Stimulated activated CD8-positive, alpha-beta memory T cell treated with anti-CD3 and anti-CD28 coated beads, Interleukin-15, amount 100 ng/mL, for 24 hours (primary cell): ENCODE measurements at places on chromosomes 1 and 21.

DNA sequence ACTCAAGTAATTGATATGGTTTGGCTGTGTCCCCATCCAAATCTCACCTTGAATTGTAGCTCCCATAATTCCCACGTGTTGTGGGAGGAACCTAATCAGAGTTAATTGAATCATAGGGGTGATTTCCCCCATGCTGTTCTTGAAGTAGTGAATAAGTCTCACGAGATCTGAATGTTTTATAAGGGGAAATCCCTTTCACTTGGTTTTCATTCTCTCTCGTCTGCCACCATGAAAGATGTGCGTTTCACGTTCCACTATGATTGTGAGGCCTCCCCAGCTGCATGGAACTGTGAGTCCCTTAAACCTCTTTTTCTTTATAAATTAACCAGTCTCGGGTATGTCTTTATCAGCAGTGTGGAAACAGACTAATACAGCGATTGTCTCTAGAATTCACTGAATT, 135.4 kb downstream of the BACH1 start:
- DNase-seq = no peak

- no peak for DNase-seq
Measured at GRCh38 chr1:25806418-25806817, 6.4 kb downstream of the SELENON start.

GRCh38 chr1:216723274-216723780, at the start of gene ESRRG:
ESRRG (minus strand) TSS chr1:216723429; CDS start chr1:216723299, 130 bp downstream.
- DNase-seq = no peak

DNA sequence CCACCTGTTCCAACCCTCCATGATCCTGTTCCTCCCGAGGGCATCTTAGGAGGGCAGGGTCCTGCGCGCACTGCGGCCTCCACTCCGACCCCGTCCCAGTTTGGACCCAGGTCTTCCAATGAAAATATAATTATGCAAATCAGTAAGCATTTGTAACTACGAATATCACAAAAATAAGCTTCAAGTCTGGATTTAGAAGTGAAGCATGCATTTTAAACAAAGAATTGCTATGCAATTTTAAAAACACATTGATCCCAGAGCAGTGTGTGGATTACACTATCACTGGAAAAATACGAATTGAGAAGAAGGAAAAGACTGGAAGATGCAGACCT, 673 bp downstream of the PRMT2 start:
- no peak for DNase-seq

DNA sequence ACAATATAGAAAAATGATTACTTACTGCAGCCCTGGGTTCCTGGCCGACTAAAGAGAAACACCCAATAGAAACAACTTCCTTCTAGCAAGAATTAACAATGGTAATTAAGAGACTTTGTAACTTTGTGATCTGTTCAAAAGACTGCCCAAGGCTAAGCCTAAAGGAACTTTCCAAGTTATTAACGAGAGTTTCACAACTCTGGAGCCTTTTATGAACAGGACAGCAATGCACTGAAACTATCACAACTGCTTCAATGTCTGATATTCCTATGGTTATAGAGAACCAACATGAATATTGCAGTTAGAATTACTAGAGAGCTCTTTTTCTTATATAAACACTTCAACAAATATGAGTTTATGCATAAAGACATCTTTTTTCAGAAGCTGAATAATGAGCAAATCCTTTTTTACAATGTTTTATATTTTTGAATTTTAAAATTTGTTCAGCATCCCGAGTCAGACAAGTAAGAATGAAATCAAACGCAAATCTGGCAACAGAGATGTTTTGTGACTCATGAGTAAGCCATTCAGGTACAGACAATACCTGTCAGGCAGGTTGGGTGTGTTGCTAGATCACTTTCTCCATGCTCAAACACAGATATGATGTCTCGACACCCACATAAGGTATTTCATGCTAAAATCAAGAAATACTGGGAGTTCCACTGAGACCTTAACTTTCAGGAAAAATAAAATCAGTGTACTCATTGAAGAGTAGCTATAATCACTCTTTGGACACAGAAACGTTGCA, 22.2 kb upstream of the KCNJ15 start:
- no peak for DNase-seq

GRCh38 chr1:179142889-179143299, 61.0 kb downstream of the TOR3A start:
- DNase-seq = no peak

DNA sequence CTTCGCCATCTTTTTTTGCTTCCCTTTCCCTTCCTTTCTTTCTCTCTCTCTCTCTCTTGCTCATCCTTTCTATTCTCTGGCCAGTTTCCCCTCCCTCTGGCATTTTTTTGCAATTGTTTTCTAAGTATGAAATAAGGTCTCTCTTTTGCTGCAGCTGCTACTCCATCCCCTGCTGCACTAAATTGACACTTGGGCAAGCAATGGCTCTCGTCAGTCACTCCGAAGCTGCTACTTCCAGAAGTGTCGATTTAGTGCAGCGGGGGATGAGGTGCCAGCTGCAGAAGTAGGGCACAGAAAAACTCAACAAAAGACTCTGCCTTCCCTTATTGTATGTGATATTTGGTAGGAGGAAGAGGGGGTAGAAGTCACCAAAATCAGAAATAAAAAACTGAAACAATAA, 642.3 kb downstream of the RWDD3 start:
- DNase-seq = no peak

- no peak for DNase-seq
Measured at GRCh38 chr1:183205196-183205781, 19.2 kb downstream of the LAMC2 start.

DNA sequence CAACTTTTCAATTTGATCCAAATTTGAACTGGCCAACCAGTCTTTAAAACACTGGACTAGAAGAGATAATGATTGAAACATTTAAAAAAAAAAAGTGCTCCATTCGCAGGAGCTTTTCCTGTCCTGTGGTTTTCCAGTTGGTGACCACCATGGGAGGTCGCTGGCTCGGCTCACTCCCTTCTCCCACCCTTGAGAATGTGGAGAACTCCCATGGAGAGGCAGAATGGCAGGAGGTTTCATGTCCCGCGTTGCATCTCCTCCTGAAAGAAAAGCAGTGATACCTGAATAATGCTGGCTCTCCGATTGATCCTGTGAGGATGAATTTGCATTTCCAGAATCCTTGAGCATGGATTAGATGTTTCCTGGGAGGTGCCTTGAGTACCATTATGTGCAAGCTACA, 16.5 kb upstream of the MPZL1 start:
- no peak for DNase-seq

GRCh38 chr1:234584926-234585325, 25.1 kb downstream of the IRF2BP2 start:
- DNase-seq = no peak

GRCh38 chr1:31683997-31684396, 19.8 kb downstream of the COL16A1 start:
- no peak for DNase-seq

DNA sequence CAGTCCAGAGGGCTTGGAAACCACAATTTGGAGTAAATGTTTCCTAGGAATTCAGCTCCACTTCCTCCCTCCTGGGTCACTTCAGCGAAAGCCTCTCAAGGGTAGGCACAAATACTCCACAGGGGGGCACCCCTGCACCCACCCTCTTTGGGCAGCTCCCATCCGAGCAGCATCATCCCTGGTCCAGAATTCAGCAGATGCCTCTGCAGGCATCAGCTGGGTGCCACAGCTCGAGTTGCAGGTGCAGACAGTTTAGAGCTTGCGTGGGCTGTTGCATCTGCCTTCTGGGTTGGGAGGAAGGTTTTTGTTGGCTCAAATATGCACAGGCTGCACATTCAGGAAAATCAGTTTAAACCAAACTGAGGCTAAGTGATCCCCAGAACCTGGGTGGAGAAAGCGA, 25.0 kb downstream of the KANK4 start:
- DNase-seq = no peak
